ENCODE measurements at places on chromosomes 12 and 14. TPM values are rescaled to one million over a fixed set of nuclear protein-coding genes. Genes with fewer than 3 reads are reported as not detected.

- H3K27ac ChIP-seq = no peak overlapping the region
- peaks cover 30% of the 10 kb centered on the region for H3K27me3 ChIP-seq
- H3K4me3 ChIP-seq = no peak overlapping the region
- no peaks in the 10 kb centered on the region for H3K36me3 ChIP-seq
- H3K4me1 ChIP-seq = peaks cover 4% of the 10 kb centered on the region
Measured at GRCh38 chr12:67710582-67710981, 62.0 kb downstream of the DYRK2 start.

Gene DDHD1
- total RNA-seq = 85.5 TPM

Gene RILPL1
- total RNA-seq = 4.4 TPM

DNA sequence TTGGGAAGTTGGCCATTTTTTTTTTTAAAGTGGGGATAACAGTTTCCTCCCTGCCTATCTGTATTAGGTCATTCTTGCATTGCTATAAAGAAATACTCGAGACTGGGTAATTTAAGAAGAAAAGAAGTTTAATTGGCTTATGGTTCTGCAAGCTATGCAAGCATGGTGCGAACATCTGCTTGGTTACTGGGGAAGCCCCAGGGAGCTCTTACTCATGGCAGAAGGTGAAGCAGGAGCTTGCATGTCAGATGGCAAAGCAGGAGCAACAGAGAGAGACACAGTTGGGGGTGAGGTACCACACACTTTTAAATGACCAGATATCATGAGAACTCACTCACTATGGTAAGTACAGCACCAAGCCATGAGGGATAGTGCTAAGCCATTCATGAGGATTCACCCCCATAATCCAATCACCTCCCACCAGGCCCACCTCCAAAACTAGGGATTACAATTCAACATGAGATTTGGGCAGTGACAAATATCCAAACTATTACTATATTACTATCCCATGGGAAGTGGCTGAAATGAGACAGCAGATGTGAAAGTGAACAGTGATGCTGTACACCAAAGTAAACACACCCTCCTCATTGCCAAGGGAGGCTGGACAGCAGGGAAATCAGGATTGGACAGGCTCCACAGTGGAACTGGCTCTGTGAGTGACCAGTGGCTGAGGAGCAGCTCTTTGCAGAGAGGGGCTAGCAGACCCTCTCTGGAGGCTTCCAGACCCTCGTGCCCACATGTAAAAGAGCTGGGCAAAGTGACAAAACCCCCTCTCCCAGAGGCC lies 40.5 kb downstream of the CRACR2A start:
- no peak overlapping the region for H3K27ac ChIP-seq
- no peak for DNase-seq
- H3K27me3 ChIP-seq = no peaks in the 10 kb centered on the region
- peaks cover 12% of the 10 kb centered on the region for H3K4me1 ChIP-seq
- H3K4me3 ChIP-seq = no peak overlapping the region

DNA sequence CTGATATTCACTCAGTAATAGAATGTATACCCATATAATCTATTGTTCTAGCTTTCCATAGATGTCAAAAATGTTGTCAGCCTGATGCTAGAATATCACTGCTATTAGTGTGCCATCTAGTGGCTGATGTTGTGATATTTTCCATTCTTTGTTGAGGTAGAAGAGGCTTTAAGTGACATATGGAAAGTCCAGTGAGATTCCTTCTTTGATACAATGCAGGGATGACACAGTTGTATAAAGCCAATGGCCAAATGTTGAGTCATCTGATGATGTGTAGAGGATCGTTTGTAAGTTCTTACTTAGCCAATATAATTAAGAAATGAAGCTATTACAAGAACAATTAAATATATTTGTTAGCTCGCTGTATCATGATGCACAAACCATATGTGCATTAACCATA lies 58.1 kb upstream of the PCED1B start:
- H3K27me3 ChIP-seq = peaks cover 20% of the 10 kb centered on the region
- no peaks in the 10 kb centered on the region for H3K4me1 ChIP-seq
- H3K36me3 ChIP-seq = no peaks in the 10 kb centered on the region
- DNase-seq = no peak

Gene KRT1
- total RNA-seq = not detected

DNA sequence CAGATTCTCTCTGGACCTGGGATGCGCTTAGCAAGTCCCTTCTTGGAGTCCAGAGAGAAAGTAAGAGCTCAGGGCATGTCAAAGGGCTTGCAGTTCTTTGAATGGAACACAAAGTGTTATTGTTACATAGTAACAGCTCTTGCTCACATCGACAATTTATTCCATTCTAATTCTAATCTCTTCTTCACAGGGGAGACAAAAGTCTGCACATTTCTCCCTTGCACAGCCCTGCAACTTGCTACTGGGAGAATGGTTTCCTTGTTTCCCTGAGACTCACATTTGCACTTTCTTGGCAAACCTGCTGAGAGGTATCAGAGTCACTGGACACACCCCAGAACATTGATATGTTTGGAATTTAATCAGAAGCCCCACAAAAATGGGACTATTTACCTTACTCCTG lies 209.9 kb upstream of the IGF1 start:
- no peaks in the 10 kb centered on the region for H3K4me1 ChIP-seq
- DNase-seq = no peak
- no peak overlapping the region for H3K27ac ChIP-seq
- H3K36me3 ChIP-seq = no peaks in the 10 kb centered on the region

Gene LALBA
- total RNA-seq = not detected

DNA sequence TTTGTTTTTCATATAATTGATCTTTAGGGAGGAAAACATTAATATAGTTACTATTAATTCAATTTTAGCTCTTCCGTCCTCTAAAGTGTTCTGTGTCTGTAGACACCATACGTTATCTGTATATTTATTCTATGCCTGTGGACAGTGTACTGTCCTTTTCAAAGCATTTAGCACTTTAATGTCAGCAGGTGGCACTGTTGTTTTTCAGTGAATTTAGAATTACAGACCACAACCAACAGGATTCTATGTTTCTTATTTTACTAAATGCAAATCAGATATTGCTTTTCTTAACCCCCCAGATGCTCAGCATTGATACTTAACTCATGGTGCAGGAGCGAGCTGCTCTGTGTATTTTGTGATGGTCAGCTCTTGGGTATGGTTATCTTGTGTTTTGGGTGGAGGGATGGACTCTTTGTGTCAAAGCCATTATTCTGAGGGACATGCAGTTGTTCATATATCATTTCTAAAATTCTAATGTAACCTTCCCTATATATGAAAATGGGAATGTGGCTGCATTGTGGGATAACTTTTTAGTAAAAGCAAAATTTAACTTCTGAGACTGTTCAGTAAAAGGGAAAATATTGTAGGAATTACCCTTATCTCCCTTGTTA lies 65.2 kb downstream of the PAPOLA start:
- no peak overlapping the region for H3K27ac ChIP-seq
- DNase-seq = no peak
- H3K36me3 ChIP-seq = peaks cover 20% of the 10 kb centered on the region
- H3K4me1 ChIP-seq = no peaks in the 10 kb centered on the region
- H3K4me3 ChIP-seq = no peak overlapping the region

Gene ASPG
- total RNA-seq = not detected

DNA sequence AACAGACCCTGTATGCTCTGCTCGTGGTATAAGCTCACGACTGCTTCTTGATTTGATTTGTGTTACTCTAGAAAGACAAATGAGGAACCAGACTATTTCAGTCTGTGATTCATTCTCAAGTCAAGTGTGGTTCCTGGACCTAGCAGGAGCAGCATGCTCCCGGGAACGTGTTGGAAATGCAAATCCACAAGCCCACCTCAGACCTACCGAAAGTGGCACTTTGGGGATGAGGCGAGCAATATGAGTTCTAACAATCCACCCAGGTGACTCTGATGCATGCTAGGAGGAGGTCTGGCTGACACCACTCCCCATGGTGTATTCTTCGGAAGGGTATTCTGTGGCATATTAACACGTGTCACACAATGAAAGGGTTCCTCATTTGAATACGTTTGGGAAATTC lies 59.5 kb upstream of the TMX1 start:
- no peaks in the 10 kb centered on the region for H3K4me1 ChIP-seq
- H3K36me3 ChIP-seq = no peaks in the 10 kb centered on the region
- DNase-seq = no peak

DNA sequence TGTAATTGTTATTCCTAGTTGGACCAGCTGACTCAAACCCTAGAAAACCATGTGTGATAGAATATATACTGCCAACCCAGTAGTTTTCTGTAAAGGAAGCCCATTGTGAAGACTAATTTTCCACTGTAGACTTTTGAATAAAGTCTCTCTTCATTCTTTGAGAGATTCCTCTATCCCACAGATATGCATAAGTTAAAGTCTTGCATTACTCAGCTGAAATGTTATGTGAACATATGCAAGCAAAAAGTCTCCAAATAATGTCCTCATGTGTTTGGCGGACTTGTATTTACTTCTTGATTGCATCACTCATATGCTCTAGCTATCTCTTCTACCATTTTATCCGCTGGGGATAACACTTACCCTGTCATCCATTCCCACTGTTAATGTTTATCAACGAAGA lies 35.1 kb upstream of the OTOGL start:
- no peak overlapping the region for H3K27ac ChIP-seq
- H3K4me3 ChIP-seq = no peak overlapping the region
- no peaks in the 10 kb centered on the region for H3K4me1 ChIP-seq
- DNase-seq = no peak

Gene NGB
- total RNA-seq = not detected

Gene FLVCR2
- 2.9 TPM for total RNA-seq

All from activated T-helper 1 cell treated with anti-CD3 and anti-CD28 coated beads, Interleukin-12 subunit alpha, Interleukin-12 subunit beta, Interleukin-2, Interleukin-4 antibody, amounts not matched to agents 30 ng/mL and 10 ng/mL and 1 ng/mL, durations not matched to agents 14 hours and 24 hours and 36 hours (primary cell).